ENCODE measurements at places on chromosomes 6 and 20. TPM values are rescaled to one million over a fixed set of nuclear protein-coding genes. Genes with fewer than 3 reads are reported as not detected.
A peak's percentile ranks its signal among the peaks of the same experiment; 100 is the strongest.

DNA sequence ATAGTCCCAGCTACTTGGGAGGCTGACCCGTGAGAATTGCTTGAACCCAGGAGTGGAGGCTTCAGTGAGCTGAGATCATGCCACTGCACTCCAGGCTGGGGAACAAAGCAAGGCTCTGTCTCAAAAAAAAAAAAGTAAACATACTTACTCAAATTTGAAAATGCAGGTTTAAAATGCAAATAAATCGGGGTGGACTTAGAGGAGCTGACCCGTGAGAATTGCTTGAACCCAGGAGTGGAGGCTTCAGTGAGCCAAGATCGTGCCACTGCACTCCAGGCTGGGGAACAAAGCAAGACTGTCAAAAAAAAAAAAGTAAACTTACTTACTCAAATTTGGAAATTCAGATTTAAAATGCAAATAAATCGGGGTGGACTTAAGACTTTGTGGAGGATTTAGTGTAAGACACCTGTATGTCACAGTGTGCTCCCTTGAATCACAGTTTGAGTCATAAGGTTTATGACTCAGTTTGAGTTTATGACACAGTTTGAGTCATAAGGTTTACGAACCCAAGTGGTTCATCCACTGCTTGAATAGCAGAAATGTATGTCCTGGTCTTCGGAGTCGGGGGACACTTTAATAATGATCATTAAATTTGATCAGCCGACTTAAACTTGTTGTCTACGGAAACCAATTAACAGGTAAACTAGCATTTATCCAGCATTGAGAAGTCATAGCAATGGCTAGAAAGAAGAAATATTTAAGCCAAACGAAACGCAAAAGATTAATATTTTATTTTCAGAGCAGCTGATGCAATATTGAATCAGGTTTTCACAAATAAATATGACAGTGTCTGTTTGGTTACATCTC lies 6.8 kb upstream of the MRPS10 start:
- peak; percentile 91 for DNase-seq

- no peak for DNase-seq
Measured at GRCh38 chr6:161891542-161891941, 617.7 kb upstream of the AGPAT4 start.

DNA sequence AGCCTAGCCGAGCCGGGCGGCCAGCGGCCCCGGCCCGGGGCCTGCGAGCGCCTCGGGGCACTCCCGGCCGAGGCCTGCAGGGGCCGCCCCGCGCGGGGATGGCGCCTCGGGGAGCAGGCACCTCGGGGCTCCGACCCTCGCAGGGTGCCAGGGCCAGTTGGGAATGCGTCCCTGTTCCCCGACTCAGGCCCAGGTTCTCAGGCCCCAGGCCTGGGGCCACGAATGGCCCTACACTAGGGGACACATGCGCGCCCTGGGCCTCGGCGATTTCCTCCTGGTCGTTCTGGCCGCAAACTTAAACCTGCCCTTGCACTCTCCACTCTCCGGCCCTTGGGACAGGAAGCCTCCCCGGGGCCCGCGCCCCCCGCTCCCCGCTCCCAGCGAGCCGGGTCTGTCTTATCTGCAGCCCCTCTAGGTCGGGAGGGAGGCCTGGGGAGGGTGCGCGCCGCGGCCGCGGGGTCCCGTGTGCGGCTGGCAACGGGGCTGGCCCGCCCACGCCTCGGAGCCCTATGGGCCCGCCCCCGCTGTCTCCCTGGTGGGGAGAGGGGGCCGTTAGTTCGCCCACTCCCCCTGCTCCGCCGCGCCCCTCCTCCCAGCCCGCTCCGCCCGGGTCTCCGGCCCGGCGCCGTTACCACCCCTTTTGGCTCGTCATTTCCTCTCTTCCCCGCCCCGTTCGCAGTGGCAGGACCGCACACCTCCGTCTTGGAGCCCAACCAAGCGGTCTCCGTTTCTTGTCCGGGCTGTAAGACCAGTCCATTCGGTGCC lies 611 bp downstream of the NFYA start:
- DNase-seq = peak; percentile 63

GRCh38 chr6:45073771-45074170 lies 254.4 kb upstream of the RUNX2 start:
- no peak for DNase-seq

- peak; percentile 43 for DNase-seq
Measured at GRCh38 chr6:122730775-122731386, 48.6 kb upstream of the FABP7 start.

GRCh38 chr6:9224539-9224938 lies 789.2 kb upstream of the SLC35B3 start:
- peak; percentile 22 for DNase-seq

The SRSF12 gene
- not detected for total RNA-seq

DNA sequence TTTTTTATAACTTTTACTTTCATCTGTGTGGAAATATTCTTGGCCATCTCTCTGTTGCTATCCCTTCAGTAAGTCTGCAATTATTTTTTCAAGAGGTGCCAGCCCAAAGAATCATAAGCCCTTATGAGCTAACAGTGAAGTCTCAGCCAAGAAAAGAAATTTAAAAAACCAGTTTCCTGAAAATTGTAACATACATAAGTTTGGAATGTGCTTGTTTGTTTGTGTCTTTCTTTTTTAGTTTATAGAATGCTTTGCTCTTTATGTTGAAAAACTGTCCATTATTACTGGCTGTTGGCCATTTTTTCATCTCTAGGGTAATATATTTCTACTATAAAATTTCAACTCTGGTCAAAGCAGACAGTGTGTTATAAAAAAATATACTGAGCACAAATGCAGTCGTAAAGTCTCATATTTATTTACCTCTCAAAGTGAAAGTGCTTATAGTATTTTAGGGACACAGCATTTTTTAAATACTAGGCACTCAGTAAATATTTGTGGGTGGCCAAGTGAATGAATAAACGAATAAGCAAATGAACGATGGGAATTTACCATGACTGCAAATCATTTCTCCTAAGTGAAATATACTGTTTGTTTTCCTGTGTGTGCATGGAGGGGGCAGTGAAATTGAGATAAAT lies 659.7 kb downstream of the KIF16B start:
- no peak for DNase-seq

The PSORS1C1 gene
- 4.4 TPM for total RNA-seq

DNA sequence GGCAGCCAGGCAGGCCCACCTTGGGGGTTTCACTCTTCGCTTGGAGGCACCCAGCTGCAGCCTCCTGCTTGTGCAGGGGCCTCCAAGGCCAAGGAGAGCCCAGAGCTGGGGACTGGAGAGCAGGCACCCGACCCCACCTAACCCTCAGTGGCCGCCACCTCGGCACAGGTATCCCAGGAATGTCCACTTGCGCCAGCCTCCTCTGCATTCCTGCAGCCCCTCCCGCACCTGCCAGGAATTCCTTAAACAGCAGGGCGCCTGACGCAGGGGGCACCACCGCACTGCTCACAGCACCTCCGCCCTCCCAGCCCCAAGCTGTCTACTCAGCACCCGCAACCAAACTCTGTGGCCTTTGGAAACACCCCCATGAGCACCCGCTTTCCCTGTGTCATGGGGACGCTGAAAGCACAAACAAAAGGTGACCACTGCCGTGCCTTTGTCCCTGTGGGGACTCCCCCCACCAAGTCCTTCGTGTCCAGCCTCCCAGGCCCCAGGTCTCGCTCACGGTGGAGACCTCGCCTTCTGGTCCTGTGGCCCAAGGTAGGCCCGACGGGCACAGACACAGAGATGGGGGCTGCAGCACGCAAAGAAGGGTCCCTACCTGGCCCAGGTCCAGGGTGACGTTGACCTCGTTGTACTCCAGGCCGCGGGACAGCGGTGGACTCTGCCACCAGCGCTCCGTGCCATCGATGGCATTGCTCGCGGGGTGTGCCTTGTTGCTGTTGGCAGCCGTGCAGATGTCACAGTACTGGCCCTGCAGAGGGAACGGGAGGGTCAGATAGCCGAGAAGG lies 5.1 kb downstream of the LAMA5 start:
- no peak for DNase-seq

The ATP6V1G2 gene
- 4.1 TPM for total RNA-seq

DNA sequence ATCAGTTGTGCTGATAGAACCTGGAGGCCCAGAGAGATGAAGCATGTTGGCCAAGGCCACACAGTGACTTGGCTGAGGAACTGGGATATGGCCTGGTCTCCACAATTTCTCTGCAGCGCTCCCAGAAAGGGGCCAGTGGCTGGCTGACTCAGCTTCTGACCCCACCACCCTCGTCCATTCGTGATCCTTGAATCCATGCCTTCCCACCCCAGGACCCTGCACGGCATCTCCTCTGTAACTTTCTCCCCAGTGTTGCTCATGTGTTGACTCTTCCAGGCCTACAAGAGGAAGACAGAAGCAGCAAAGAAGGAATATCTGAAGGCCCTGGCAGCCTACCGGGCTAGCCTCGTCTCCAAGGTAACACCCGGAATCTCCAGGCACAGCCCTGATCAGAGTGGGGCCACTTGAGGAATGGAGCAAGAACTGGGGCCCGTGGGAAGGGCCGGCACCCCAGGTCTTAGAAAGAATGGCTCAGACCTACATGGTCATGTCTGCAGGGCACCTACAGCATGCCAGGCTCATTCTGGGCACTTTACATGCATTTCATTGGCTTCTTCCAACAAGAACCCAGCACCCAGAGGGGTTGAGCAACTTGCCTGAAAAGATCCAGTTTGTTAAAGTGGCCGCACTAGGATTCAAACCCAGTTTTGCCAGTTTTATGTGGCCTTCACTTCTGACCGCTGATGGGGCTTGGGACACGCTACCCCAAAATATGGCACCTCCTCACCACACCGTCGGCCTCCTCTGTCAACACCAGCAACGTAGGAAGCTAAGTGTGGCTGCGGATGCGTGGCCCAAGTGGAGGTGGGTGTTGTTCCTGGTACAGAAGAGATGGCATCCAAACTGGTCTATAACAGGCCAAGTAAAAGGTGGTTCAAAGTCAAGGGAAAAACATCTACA lies 122.2 kb downstream of the JPH2 start:
- no peak for DNase-seq

DNA sequence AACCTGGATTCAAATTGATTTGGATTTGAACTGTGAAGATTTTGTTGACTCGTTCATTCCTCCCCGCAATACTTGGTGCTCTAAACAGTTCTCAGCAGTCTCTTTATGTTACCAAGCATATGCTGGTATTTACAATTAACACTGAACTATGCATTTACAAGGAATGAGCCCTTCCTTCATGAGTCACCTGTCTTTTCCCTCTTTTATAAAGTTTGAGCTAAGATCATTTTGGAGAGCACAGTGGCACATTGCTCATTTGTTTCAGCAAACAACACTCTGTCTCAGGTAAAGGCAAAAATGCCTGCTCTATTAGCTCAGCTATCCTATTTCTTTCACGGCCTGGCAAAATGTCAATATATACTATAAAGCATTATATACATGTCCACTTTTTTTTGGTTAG lies 285.4 kb downstream of the PHACTR1 start:
- DNase-seq = no peak

DNA sequence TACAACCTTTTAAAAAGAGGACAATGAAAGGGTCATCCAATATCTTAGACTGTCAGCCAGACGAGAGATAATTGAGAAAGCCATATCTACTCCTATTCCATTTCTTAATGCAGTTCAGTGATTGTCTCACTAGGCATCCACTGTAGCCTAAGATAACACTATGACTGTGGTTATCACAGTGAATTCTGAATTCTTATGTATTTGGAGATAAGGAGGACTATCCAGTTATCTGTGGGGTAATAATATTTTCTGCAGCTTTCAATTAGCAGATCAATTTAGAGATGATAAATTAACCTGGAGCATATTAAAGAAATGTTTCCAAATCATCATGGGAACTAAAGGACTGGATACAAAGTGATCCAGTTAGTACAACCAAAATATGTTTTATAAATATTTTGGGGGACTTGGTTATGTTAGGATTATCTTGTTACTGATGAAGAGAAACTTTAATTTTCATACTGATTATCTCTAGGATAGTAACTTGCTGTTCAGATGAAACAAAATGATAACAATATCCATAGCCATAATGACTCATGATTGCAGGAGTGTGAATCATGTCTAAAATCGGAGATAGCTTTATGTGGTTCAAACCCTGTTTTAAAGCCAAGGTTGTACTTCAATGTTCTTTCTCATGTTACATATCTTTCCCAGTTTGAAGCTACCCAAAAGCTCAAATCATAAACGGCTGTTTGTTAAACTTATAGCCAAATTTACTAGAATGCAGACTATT lies 1152.0 kb downstream of the HACE1 start:
- no peak for DNase-seq

- DNase-seq = no peak
Measured at GRCh38 chr20:19250346-19250745, 37.9 kb downstream of the SLC24A3 start.

GRCh38 chr6:147418523-147418922 lies 90.0 kb upstream of the SAMD5 start:
- no peak for DNase-seq

The C20orf202 gene
- not detected for total RNA-seq

The FIG4 gene
- 15.3 TPM for total RNA-seq

The FHL5 gene
- total RNA-seq = not detected

The UBE2C gene
- total RNA-seq = 43.9 TPM

DNA sequence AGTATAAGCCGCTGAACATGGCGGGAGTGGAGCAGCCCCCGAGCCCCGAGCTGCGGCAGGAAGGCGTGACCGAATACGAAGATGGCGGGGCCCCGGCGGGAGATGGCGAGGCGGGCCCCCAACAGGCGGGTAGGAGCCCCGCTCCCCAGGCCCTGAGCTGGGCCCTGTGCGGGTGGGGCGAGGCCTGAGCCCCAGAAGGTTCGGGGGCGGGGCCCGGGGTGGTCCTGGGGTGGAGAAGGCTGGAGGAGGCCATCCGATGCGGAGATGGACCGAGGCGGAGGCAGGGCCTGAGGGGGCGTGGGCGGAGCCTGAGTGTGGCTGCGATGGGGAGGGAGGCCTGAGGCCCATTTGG lies 7.1 kb downstream of the L3MBTL1 start:
- no peak for DNase-seq

DNA sequence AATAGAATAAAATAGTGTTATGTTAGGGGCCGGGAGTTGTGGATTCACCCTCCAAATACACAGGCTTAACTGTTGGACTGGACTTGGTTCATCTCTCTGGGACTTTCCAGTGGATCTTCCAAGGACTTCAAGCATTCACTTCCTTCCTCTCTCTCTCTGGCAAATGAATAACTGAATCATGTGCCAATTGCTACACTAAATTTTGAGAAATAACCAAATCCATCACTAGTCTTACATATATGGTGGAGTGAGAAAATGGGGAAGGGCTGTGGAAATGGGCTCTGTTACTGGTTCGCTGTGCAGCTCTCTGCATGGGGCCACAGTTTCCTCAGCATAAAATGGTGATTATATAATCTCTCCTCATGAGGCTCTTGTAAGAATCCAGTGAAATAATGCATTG lies 6.8 kb upstream of the KIAA1755 start:
- no peak for DNase-seq

The CRYBG1 gene
- 9.8 TPM for total RNA-seq
